ENCODE measurements at places on chromosomes 6 and 20.
A peak's percentile ranks its signal among the peaks of the same experiment; 100 is the strongest.

- DNase-seq, result no peak
Observed at GRCh38 chr20:9179867-9180266, 111.0 kb downstream of the PLCB4 start.

DNA sequence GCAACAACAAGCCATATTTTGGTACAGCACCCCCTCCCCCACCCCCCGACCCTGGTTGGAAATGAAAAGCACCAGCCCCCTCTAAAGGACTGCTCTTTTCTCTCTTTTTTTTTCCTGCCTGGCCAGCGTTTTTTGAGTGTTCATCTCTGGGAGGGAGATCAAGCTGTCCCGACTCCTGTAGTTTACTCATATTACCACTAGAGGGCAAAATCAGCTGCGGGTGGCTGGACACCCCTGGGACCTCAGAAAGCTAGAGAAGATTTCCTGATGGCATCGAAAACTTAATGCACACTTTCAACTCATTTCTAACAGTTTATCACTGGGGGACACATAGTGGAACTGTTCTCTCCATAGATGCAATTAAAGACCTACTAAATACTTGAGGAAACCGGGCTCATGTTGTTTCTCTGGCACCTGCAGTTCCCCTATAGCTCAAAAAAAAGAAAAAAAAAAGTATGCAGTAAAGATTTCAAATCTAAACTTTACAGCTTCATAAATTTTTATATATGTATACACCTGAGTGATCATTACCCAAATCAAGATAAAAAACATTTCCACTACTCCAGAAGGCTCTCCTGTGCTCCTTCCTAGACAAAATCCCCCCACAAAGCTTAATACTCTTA lies 24.4 kb downstream of the CNBD2 start:
- DNase-seq, result no peak

GRCh38 chr20:52959125-52959524 lies 13.0 kb upstream of the TSHZ2 start:
- DNase-seq, result no peak

DNA sequence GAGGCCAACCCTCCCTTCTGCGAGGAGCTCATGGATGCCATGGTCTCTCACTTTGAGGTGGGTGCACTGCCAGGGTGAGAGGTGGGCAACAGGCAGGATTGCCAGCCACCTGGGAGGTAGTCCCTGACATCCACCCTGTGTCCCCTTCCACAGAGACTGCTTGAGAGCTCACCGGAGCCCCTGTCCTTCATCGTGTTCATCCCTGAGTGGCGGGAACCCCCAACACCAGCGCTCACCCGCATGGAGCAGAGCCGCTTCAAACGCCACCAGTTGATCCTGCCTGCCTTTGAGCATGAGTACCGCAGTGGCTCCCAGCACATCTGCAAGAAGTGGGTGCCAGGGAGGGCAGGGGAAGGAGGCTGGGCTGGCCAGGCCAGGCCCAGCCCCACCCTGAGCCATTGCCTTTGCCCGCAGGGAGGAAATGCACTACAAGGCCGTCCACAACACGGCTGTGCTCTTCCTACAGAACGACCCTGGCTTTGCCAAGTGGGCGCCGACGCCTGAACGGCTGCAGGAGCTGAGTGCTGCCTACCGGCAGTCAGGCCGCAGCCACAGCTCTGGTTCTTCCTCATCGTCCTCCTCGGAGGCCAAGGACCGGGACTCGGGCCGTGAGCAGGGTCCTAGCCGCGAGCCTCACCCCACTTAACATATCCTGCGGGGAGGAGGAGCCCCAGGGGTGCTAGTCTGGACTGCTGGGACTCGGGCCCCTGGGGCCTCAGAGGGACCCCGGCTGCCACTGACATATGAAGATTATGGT lies 12.8 kb downstream of the PCIF1 start:
- no peak for DNase-seq

DNA sequence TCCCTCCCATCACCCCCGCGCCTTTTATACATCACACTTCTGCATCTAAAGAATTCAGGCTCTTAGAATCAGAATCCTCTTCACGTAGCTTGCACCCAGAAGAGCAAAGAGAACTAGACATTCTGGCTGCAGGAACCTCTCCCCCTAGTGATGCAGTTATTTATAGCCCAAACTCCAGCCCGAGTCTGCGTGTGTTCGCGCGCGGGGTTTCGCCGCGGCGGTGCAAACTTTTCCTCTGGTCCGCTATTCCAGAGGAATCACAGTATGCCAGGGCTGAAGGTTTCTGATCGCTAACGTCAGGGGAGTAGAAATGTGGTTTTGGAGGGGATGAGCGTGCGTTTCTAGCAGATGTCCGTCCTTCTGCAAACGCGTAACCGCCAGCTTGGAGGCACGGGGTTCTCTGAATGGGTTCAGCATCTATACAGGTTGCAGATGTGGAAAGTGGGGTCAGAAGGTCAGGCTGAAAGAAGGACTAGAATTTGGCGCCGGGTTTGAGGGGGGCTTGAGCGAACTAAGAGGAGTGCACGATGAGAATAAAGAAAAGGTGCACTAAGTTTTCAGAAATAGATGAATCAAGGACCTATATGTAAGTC lies 1.8 kb downstream of the EPHA7 start:
- no peak for DNase-seq

DNA sequence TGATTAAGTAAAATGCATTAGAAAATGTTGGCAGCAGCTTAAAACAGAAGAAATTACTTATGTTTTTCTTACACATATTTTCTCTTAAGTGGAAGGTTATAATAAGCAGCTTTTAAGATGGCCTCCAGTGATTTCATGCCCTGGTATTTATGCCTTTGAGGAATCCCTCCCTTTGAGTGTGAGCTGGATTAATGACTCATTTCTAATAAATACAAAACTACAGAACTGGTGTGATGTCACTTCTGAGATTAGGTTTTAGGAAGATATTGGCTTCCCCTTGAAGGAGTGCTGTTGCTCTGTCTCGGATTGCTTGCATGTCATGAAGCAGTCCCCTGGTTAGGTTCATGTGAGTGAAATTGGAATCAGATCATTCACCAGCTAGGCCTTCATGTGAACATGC lies 143.2 kb upstream of the EPHA7 start:
- no peak for DNase-seq

DNA sequence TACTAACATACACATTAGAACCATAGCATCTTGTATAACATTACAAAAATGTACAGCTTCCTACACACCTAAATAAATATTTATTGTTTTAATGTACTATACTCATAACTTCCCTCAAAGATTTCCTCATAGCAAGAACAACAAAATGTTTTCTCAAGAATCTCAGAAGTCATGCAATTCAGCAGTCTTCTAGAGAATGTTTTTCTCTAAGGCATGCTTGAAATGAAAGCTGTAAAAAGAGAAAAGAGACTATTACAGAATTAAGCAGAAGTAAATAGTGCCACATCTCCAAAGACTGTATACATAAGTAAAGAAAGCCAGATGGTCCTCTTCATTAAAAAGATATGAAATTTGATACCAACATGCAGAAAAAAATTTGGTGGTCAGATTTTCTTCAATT lies 672.2 kb downstream of the EPM2A start:
- DNase-seq, result no peak

- DNase-seq, result no peak
Observed at GRCh38 chr20:32357375-32357868, 709 bp upstream of the ASXL1 start.

- no peak for DNase-seq
Observed at GRCh38 chr6:140068801-140069200, 694.4 kb upstream of the CITED2 start.

GRCh38 chr20:4341804-4342485 lies 326.6 kb upstream of the RNF24 start:
- DNase-seq, result peak; percentile 39
